ENCODE measurements at places on chromosomes 16 and 17.

GRCh38 chr17:12995106-12995895 lies 22.5 kb downstream of the ELAC2 start:
- DNase-seq: no peak

DNA sequence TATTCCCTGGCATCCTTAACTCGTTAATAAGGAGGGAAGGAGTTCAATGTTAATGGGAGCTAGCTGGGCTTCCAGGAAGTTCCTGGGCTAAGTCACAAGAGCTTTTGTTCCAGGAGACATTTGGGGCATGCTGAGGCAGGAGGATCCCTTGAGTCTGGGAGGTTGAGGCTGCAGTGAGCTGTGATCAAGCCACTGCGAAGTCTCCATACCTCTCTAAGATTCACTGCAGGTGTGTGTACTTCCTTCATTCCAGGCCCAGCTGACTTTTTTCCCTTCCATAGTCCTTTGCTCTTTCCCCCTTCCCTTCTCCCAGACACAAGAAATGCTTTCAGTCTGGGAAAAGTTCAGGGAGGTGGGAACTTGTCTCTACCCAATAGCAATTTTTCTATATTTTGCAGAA lies 489.8 kb downstream of the NPIPA7 start:
- no peak for DNase-seq

DNA sequence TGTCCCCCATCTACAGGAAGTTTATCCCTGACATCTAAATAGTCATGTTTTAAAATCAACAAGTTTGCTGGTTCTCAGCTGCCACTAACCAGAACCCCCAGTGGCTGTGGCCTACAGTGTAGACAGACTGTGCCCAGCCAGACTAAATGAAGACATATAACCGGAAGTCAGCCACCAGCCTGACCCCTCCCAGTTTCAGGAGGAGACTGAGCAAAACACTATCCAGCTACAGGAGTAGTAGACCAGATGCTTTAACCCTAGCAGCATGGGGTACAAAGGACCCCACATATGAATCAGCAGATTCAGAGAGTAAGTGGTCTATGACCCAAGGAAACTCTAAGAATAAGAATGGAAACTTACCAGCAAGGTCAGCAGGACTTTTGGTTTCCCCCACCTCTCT lies 83.4 kb downstream of the HIC1 start:
- no peak for DNase-seq

DNA sequence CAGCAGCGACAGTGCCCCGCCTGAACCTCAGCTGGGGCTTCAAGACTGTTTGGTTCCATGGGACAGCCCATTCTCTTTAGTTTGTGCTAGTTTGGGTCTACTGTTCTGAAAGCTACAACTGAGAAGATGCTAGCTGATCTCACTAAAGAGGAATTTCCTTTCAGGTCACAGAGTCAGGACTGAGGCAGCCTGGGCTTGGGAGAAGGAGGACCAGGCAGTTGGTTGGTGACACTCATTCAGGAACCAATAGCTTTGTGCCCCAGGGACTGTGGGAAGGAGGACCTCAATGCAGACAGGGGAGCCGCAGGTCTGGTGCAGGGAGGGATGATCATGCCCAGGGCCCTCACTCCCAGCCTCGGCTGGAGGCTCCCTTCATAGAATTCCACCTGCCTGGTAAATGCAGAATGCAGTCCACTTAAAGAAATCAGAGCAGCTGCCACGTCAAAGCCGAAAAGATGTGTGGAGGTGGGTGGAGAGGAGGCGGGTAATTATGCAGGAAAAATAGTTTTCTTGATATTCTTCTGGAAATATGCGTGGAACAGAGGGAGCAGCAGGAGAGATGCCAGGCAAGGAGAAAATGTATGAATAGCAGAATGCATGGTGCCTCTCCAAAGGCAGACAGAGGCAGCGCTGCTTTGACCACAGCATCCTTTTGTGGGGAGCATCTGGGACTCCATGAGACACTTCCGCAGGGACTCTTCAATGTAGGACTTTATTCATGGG lies 32.6 kb upstream of the ZFP90 start:
- no peak for DNase-seq

- DNase-seq: no peak
Observed at GRCh38 chr17:29838961-29839360, 91.1 kb downstream of the SSH2 start.

- no peak for DNase-seq
Observed at GRCh38 chr16:83366228-83366627, 441.6 kb upstream of the HSBP1 start.

DNA sequence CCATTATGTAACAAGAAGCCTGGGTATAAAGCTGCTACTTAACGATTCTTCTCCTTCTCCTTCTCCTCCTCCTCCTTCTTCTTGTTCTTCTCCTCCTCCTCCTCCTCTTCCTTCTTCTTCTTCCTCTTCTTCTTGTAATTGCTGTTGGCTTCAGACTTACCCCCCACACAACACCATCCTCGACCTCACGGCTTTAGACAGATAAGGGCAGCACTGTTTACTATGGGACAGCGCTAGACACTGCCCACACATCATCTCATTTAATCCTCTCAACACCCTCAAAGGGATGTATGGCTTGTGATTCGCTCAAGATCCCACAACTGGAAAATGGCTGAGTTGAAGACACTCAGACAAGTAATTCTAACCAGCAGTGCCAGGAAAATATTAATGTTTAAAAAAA lies 60.6 kb upstream of the NOG start:
- DNase-seq: no peak

All from activated CD8-positive, alpha-beta memory T cell treated with anti-CD3 and anti-CD28 coated beads for 48 hours (primary cell).